Spinal cord (tissue), 10 donors: ENCODE measurements at places on chromosomes 16 and 17.

- peak; percentile 62 for DNase-seq
- peaks cover 5% of the 10 kb centered on the region for H3K36me3 ChIP-seq
- no peak overlapping the region for H3K4me3 ChIP-seq
- H3K4me1 ChIP-seq, result peaks cover 14% of the 10 kb centered on the region
Observed at GRCh38 chr17:16255481-16255921, 38.5 kb downstream of the PIGL start.

GRCh38 chr17:72775919-72776318, 316.6 kb downstream of the SLC39A11 start:
- H3K4me3 ChIP-seq, result no peak overlapping the region
- no peaks in the 10 kb centered on the region for H3K36me3 ChIP-seq
- no peak overlapping the region for H3K27ac ChIP-seq
- DNase-seq, result peak; percentile 27

DNA sequence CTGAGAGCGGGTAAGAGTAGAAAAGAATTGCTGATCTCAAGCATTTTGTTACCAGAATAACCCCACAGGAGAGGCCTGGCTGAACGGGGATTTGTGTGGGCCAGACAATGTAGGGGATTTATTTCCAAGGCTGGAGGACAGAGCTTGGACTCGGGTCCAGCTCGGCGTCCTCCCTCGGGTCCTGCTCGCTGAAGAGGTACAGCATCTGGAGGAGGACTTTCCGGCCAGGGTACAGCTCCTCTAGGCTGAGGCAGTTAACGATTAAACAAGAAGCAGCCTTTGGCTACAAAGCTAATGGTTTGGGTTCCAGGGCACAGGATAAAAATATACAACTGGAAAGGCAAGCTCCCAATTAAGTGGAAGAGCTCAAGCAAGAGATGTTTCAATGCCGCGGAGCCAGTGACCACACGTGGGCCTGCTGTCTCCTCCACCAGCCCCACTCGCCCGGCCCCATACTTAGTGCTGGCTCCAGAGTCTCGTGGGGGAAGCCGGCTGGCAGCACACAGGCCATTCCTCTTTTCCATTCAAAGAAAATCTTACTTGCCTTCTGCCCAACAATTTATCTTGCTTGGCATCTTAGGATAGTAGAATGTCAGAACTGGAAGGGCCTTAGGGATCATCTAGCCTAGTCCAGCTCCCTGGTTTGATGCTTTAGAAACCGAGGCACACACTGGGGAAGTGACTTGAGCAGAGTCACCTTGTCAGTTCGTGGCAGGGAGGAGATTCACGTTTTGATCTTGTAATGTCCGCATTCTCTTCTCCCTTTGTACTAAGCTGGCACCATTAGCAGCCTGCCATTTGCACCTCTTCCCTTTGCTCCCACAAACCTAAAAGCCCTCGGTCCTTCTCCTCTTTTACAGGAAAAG, 85.9 kb upstream of the TBX2 start:
- H3K27ac ChIP-seq, result peak overlapping the region; percentile 4
- H3K4me1 ChIP-seq, result peaks cover 16% of the 10 kb centered on the region
- H3K27me3 ChIP-seq, result peaks cover 8% of the 10 kb centered on the region
- DNase-seq, result no peak

DNA sequence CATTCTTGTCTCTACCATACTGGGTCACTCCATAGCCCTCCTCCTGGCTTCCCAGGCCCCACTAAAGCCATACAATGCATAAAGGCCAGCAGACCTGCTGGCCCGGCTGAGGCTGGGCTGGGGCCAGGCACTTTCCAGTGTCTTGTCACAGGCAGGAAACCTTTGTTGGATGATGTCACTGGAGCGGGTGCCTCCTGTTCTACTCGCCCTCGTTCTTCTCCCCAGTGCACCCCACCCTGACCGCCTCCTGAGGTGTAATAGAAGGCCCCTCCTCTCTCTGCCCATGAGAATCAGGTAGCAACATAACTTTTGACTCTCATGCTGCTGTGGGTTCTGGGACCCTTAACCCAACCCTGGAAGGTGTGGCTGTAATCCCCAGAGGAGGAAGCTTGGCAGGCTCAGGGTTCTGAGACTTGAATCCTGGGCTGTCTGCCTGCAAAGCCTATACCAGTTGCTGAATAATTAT, 54.2 kb upstream of the IL34 start:
- no peak overlapping the region for H3K27ac ChIP-seq
- no peaks in the 10 kb centered on the region for H3K36me3 ChIP-seq
- DNase-seq, result no peak
- H3K4me3 ChIP-seq, result no peak overlapping the region
- peaks cover 12% of the 10 kb centered on the region for H3K4me1 ChIP-seq
- H3K27me3 ChIP-seq, result no peaks in the 10 kb centered on the region

DNA sequence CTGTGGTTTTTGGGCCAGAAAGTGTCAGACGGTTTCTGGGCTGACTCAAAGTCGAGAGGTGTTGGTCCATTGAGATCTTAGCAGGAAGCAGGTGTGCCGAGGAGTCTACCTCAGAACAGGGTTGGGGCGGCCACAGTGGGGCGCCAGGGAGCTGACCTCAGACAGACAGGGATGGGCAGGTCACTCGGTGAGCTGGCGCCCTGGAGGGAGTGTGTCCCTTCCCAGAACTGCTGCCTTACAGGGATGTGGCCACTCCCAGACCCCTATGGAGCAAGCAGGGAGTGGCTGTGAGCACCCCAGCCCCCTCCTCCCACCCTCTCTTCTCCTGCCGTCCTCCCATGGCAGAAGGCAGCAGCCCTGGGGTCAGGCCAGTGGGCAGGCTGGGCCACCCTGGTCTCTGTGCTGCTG, 14.0 kb upstream of the DPEP1 start:
- peaks cover 12% of the 10 kb centered on the region for H3K4me1 ChIP-seq
- H3K4me3 ChIP-seq, result no peak overlapping the region
- no peak for DNase-seq
- H3K36me3 ChIP-seq, result peaks cover 26% of the 10 kb centered on the region
